ENCODE measurements at places on chromosomes 16 and 17. TPM values are rescaled to one million over a fixed set of nuclear protein-coding genes. Genes with fewer than 3 reads are reported as not detected.

CDH5 gene
- 0.14 TPM for total RNA-seq

CD300A gene
- total RNA-seq = not detected

YBX2 gene
- 0.56 TPM for total RNA-seq

C16orf86 gene
- not detected for total RNA-seq

SPN gene
- total RNA-seq = not detected

NARF gene
- total RNA-seq = 46.9 TPM

PRR35 gene
- total RNA-seq = 0.12 TPM

TPSG1 gene
- total RNA-seq = not detected

CCL8 gene
- not detected for total RNA-seq

CCDC78 gene
- 8.3 TPM for total RNA-seq

AANAT gene
- total RNA-seq = 0.48 TPM

SRL gene
- 0.06 TPM for total RNA-seq

ADAM11 gene
- 2.0 TPM for total RNA-seq

CCDC92B gene
- 0.15 TPM for total RNA-seq

VAT1L gene
- total RNA-seq = not detected

NACA2 gene
- total RNA-seq = not detected

CLDN7 gene
- 2.0 TPM for total RNA-seq

TBC1D3 gene
- 0.07 TPM for total RNA-seq

HBM gene
- total RNA-seq = not detected

SMARCE1 gene
- total RNA-seq = 111 TPM

SMIM22 gene
- total RNA-seq = not detected

RNU2-1 gene
- not detected for total RNA-seq

SLC35G6 gene
- total RNA-seq = not detected

PTRH2 gene
- total RNA-seq = 104 TPM

SLC38A8 gene
- total RNA-seq = not detected

SEPTIN1 gene
- total RNA-seq = 1.9 TPM

ENPP7 gene
- not detected for total RNA-seq
